HepG2 (cell line): ENCODE measurements at places on chromosomes 5 and 9.

GRCh38 chr9:4356306-4356705 lies 56.4 kb upstream of the GLIS3 start:
- DNase-seq: no peak

DNA sequence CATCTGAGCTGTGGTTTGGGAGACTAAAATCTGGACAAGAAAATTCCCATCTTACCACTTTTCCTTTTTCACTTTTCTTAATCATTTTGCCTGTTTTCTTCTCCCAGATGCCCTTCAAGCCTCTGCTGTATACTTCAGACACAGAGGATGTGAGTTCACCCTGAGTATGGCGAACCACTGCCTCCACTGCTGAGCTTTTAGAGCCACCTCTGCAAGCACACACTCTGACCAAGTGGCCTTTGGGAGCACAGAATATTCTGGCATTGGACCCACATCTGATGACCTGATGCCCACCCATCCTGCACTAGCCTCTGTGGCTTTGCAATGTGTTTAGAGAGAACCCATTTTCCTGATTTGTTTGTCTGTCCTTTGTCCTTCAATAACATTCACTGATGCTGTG lies 32.5 kb downstream of the TERT start:
- no peak for DNase-seq

DNA sequence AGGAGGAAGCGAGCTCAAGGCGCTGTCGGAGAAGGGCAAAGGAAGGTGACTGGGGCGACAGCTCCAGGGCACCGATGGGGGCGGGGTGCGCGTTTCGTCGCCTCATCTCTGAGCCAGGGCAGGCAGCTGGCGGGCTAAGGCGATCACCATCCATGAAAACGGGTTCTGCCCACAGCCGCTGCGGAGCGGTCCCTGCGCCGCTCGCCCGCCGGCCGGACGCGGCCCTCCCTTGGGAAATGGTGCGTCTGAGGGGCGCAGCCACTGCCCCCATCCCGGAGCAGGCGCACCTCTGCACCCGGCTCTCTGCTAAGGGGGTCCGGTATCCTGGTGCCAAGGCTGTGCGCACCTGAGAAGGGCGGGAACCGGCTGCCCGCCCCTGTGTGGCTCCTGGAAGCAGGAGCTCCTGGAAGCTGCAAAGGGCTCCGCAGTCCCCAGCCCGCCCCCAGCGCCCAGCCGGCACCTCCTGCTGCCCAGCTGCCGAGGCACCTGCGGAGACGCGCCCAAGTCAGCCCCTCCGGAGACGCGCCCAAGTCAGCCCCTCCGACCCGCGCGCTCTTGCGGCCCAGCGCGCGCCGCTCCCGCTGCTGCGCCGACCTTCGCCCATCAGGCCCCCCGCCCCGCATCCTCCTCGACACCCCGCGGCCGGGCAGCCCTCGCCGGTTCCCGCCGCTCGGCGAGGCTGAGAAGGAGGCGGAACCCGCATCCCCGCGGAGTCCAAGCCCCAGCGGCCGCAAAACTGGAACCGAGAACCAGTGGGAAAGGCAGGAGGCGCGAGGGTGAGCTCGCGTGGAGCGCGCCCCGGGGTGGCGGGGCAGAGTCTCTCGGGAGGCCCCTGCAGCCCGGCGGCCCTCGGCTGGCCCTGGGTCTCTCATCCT lies 757 bp downstream of the ANKRD34B start:
- no peak for DNase-seq

- DNase-seq: no peak
Measured at GRCh38 chr9:87766697-87767096, 40.8 kb downstream of the CTSL start.

GRCh38 chr5:157608972-157609565 lies 33.5 kb upstream of the ADAM19 start:
- no peak for DNase-seq

- no peak for DNase-seq
Measured at GRCh38 chr5:17114715-17115599, 102.5 kb upstream of the BASP1 start.

DNA sequence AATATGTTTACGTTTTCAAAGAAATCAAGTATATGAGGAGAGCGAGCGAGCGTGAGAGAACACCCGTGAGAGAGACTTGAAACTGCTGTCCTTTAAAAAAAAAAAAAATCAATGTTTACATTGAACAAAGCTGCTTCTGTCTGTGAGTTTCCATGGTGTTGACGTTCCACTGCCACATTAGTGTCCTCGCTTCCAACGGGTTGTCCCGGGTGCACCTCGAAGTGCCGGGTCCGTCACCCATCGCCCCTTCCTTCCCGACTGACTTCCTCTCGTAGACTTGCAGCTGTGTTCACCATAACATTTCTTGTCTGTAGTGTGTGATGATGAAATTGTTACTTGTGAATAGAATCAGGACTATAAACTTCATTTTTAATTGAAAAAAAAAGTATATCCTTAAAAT lies 97.0 kb downstream of the PDE6A start:
- DNase-seq: no peak

DNA sequence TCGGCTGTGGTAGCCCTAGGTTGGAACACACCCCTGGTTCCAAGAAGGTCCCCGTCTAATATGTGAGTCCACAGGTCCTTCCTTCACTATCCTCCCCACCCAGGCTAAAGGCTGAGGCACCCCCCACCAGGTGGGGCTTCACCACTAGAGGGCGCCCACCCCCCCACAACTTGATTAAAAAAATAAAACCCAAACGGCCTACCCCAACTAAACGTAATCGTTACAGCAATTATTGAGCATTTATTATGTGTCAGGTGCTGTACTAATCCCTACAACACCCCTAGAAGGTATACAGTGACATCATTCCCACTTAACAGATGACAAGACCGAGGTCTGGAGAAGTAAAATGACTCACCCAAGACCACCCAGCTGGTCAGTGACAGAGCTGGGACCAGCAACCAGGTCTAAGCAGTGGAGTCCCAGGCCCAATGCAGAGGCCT lies 65.0 kb downstream of the FGF18 start:
- no peak for DNase-seq

GRCh38 chr9:36191686-36192085 lies 965 bp downstream of the CLTA start:
- DNase-seq: no peak

GRCh38 chr5:134432174-134432573 lies 20.5 kb upstream of the CDKN2AIPNL start:
- no peak for DNase-seq

GRCh38 chr5:167217097-167217743 lies 1074.2 kb upstream of the WWC1 start:
- DNase-seq: no peak

- DNase-seq: no peak
Measured at GRCh38 chr9:97473717-97474116, 27.7 kb upstream of the TMOD1 start.

GRCh38 chr9:90014421-90014820 lies 409.6 kb downstream of the GADD45G start:
- no peak for DNase-seq

- no peak for DNase-seq
Measured at GRCh38 chr5:168699002-168699401, 119.8 kb upstream of the PANK3 start.

DNA sequence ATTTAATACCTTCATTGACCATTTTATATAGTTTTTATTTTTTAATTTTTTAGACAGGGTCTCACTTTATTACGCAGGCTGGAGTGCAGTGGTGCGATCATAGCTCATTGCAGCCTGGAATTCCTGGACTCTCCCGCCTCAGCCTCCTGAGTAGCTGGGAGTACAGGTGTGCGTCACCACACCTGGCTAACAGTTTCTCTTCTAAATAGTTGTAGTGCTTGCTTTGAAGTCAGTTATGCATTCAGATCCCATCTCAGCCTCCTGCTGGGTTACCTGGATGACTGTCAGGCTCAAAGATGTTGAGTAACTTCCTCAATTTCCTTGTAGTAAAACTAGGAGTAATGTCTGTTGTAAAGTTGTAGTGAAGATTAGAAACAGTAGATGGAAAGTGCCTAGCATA lies 21.4 kb downstream of the SNX18 start:
- DNase-seq: no peak

- no peak for DNase-seq
Measured at GRCh38 chr5:43232943-43233833, 41.2 kb downstream of the NIM1K start.

DNA sequence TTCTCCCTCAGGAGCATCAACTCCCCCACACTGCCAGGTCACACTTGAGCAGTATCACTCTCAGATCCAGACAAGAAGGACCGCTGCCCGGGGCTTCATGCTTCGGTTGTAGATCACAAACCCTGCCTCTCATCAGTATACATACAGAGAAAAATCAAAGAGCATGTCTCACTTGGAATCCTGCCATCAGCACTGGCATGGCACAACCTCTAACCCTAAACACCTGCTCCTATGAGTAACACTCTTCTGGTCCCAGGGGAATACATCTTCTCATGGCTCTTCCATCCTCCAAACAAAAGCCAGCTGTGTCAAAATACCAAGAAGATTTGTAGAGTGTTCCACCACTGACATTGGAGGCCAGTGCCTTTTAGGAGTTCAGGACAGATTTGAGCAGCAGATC lies 84.8 kb upstream of the MIER3 start:
- DNase-seq: no peak

DNA sequence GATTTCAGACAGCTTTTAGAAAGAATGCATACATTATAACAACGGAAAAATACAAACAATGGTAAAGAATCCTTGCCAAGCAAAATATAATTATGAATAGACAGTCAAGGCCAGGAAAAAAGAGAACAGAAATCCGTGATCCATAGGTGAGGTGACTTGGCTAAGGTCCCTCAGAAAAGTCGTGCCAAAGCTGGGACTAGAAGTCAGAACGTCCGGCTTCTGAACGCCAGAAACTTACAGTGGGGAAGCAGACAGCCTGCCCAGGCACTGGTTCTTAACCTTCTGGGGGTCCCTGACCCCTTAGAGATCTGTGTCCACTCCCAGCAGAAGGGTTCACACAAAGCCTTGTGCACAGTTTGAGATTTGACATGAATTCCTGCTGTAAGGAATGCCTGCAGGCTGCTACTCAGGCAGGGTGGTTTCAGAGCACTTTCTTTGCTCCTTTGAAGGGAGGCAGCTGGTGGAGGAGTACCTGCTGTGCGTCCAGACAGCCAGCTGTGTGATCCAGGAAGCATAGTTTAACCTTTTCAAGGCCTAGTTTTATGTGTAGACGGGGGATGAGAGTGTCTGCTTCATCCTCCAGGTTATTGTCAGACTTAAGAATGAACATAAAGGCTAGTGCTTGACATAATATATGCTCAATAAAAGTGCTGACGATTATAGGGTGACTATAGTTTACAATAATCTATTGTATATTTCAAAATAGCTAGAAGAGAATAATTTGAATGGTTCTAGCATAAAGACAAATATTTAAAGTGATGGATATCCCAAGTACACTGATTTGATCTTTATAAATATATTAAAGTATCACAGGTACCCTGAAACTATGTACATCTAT lies 852 bp downstream of the ARHGEF37 start:
- DNase-seq: no peak

- DNase-seq: no peak
Measured at GRCh38 chr9:129068990-129069861, 11.7 kb upstream of the DOLPP1 start.

GRCh38 chr5:115345344-115345743 lies 48.9 kb upstream of the CCDC112 start:
- DNase-seq: no peak

DNA sequence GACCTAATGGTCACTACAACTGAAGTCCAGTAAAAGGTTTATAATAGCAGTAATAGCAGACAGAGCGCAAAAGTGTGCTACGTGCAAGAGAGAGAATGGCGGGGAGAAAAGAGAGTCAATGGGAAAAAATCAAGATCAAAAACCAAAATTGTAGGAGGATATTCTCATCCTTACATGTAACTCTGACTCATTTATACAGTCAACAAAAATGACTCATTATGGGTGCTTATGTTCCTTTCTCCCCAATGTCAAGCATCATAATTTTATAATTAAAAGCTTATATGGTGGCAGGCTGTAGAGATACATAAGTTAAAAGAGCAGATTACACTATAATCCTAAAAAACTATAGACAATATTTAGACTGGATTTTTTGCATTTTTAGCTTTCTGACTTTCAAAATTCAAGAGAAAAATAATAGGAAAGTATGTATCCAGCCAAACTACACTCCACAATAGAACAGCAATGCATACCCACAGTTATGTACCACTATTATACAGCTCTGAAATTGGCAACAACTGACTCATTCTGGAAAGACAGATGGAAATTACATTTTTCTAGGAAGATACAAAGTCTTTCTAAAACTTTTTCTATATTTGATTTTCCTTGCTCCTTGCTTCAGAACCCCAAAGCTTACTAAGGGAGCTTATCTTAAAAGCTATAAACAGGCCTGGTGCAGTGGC lies 78.4 kb downstream of the PLPP1 start:
- no peak for DNase-seq

DNA sequence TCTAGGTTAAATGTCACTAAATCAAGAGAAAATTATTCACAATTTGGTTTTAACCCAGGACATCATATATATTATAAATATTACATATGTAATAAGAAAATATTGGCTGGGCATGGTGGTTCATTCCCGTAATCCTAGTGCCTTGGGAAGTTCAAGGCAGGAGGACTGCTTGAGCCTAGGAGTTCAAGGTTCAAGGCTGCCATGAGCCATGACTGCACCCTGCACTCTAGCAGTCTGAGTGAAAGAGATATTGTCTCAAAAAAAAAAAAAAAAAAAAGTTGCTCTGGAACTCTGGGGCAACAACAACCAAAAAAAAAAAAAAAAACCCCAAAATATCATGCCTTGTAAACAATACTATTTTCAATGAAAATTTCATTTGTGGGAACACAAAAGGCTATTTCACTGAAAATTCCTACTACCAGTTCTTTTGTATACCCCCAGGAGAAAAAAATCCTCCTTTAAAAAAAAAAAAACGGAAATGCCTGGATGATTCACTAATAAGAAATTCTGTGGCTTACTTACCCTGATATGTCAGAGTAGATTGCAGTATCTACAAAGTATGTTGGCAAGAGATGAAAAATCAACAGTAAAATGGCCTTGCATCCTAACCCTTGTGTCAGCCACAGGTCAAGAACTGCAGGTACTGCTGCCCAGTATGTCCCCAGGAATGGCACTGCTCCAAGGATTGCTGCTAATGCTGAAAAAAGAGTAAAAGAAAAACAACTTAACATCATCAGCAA lies 22.6 kb upstream of the CTNNAL1 start:
- peak; percentile 90 for DNase-seq

GRCh38 chr9:1355656-1356055 lies 305.5 kb downstream of the DMRT2 start:
- DNase-seq: no peak
